A549 treated with DMSO at 1 μM for 4 hours (cell line): ENCODE measurements at places on chromosomes 4 and X. TPM values are rescaled to one million over a fixed set of nuclear protein-coding genes. Genes with fewer than 3 reads are reported as not detected.

Gene SLC25A14
- 18.3 to 20.5 TPM (median 19.6 TPM) in 5 replicates for total RNA-seq

Gene RPS6KA3
- total RNA-seq: 50.1 to 68.2 TPM (median 56.4 TPM) in 5 replicates

Gene F9
- not detected in 5 replicates for total RNA-seq

Gene RIPPLY1
- total RNA-seq: 0.08 to 0.11 TPM in 2 of 5 replicates, not detected in the others

Gene CXCL3
- total RNA-seq: 6.1 to 8.4 TPM (median 6.9 TPM) in 5 replicates

Gene HTR2C
- not detected in 5 replicates for total RNA-seq

Gene PAGE2
- not detected in 5 replicates for total RNA-seq

Gene NAP1L3
- 0.22 to 0.61 TPM (median 0.40 TPM) in 5 replicates for total RNA-seq

Gene MXRA5
- not detected in 5 replicates for total RNA-seq

Gene OGT
- total RNA-seq: 27.4 to 46.5 TPM (median 43.5 TPM) in 5 replicates

Gene TLR2
- total RNA-seq: 0.10 to 0.31 TPM (median 0.28 TPM) in 5 replicates

Gene IGSF1
- 0.39 to 0.68 TPM (median 0.42 TPM) in 5 replicates for total RNA-seq

Gene CT45A2
- not detected in 5 replicates for total RNA-seq

Gene CFAP99
- 0.07 to 0.19 TPM (median 0.11 TPM) in 4 of 5 replicates, not detected in the other for total RNA-seq

Gene SASH3
- not detected in 5 replicates for total RNA-seq

Gene CLTRN
- 0.90 to 1.4 TPM (median 1.1 TPM) in 5 replicates for total RNA-seq

Gene UNC5C
- total RNA-seq: 0.01 to 0.02 TPM in 2 of 5 replicates, not detected in the others

Gene SPATA18
- 4.3 to 5.3 TPM (median 4.8 TPM) in 5 replicates for total RNA-seq
